Skeletal muscle cell (primary cell): ENCODE measurements at places on chromosomes 3 and 15.
A peak's percentile ranks its signal among the peaks of the same experiment; 100 is the strongest.

DNA sequence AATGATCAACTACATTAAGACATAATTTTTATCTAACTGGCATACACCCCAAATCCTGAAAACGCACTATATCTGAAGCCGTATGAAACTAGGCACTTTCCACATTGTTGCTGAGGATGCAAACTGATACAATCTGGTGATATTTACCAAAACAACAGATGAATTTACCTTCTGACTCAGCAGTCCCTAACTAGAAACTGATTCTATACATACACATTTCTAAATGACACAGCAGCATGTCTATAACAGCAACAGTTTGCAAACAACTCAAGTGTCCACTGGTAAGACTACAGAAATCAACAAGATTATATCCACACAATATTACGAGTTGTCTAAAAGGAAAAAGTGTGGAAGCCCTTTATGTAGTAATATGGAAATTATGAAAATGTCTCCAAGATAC, 22.9 kb downstream of the SECISBP2L start:
- DNase-seq, result no peak

- DNase-seq, result no peak
Observed at GRCh38 chr3:19342389-19342788, 194.1 kb downstream of the KCNH8 start.

GRCh38 chr3:141921316-141921715, 44.9 kb downstream of the ATP1B3 start:
- DNase-seq, result no peak

- DNase-seq, result peak; percentile 54
Observed at GRCh38 chr3:172142051-172142863, 102.9 kb downstream of the FNDC3B start.

GRCh38 chr15:31263751-31264558, 62.7 kb upstream of the KLF13 start:
- DNase-seq, result no peak

DNA sequence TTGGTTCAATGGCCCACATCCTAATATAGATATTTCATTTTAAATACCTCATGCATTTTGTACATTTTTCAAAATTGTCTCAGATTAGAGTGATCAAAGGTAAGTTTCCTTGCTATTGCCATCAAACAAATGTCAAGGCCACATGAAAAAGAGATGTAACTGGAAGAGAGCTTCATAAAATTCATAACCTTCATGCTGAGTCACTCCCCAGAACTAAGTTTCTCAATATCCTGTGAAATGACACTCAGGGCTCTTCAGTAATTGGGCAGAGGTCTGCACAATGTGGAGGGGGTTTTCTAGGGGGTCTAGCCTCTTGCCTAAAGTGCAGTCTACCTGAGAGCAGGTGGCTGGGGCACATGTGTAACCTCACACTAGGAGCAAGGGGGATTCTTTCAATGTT, 152.2 kb upstream of the SLC2A2 start:
- DNase-seq, result no peak

DNA sequence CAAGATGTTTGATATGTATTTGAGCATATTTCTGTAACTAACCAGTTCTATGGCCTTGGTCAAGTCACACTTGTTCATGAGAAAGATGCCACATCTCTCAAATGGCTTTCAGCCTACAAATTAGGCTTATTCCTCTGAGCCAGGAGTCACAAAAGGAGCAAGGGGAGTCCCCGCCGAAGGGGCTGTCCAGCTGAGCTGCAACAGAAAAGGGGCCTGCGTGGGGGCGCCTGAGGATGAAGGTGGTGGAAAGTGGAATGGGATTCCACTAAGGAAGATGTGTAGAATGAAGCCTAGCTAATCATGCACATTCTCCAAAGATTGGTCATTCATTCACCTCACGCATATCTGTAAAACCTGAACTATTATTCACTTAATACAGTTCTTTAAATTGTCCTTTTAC, 19.1 kb downstream of the ALDH1L1 start:
- DNase-seq, result no peak

- DNase-seq, result no peak
Observed at GRCh38 chr3:26522919-26523318, 99.7 kb upstream of the LRRC3B start.
